ENCODE measurements at places on chromosomes 3 and 15.

- no peak for DNase-seq
These were observed 160.5 kb downstream of the THSD4 start for GRCh38 chr15:71275566-71276335.

DNA sequence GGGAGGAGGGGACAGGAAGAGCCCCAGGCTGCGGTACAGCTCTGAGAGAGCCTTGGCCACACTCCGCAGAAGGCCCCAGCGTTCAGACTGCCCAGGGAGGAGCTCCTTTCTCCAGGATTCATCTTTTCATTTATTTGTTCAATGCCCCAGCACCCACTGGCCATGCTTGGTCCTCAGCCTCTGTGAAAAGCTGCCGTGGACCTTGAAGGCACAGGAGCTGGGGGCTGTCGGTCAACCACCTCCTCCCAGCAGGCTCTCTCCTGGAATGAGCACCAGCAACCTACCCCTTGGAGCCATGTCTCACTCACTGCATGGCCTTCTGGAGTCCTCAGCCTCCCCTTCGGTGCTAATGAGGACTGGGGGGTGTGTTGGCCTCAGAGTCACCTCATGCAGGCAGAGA, 21.6 kb upstream of the PRR23E start:
- DNase-seq: no peak

- no peak for DNase-seq
These were observed 30.0 kb downstream of the CHD2 start for GRCh38 chr15:92930054-92930621.

- DNase-seq: no peak
These were observed 18.6 kb downstream of the UROC1 start for GRCh38 chr3:126498929-126499328.

GRCh38 chr3:36763850-36764703, at the start of gene DCLK3:
Gene DCLK3 (minus strand): TSS chr3:36764553. CDS start chr3:36764263, 290 bp downstream.
- no peak for DNase-seq

- no peak for DNase-seq
These were observed 34.9 kb upstream of the ST6GAL1 start for GRCh38 chr3:186895406-186895805.

DNA sequence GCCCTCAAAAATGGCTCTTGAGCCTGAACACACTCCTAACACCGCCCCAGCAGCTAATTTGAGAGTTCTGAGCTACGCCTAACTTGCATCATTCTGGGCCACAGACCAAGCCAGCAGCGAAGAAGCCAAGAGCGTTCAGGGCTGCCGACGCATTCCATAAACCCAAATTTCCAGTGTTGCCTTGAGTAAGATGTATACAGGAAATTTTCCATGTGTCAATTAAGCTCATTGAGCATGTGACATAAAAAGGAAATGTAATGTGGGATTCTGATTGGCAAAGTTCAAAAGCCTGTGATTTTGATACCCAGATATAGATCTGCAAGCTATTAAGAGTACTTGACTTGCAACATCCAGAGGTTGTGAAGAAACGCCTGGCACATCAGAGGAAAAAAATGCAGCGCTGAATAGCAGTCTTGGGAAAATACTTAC, 148.6 kb upstream of the NR2F2 start:
- DNase-seq: peak; percentile 76

- DNase-seq: no peak
These were observed 487.0 kb upstream of the PROK2 start for GRCh38 chr3:72271923-72272322.

GRCh38 chr3:99666201-99666600, 27.8 kb downstream of the COL8A1 start:
- peak; percentile 27 for DNase-seq

DNA sequence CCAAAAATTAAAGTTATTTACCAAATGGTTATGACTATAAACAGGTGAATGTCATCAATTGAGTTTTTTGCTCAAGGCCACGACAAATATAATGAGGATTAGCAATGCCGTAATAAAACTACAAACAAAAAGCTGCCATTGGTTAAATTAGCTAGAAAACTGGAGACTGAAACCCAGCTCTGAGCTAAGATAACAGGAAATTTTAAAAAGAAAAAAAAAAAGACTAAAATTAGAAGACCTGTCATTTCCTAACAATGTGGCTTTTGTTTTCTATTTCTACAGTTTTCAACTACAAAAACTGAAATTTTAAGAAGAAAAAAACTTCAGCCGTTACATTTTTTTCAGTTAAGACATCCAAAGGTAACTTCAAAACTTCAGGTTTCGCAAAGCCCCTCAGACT, 9.7 kb downstream of the SLC12A6 start:
- DNase-seq: no peak

GRCh38 chr15:29889542-29890329, 67.5 kb upstream of the TJP1 start:
- peak; percentile 37 for DNase-seq

DNA sequence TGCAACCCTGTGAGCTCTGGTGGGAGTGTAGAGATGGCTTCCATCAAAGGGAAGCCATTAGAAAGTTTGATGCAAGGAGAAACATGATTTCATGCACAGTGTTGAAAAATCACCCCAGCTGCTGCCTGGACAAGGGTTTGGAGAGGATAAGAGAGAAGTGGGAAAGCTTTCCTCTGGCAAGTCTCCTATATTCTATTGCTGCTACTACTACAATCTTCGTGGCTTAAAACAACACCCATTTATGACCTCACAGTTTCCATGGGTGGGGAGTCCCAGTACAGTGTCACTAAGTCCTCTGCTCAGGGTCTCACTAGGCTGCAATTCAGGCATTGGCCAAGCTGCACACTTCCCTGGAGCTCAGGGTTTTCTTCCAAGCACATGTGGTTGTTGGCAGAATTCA, 229.3 kb downstream of the TAFA4 start:
- DNase-seq: no peak

GRCh38 chr3:101898752-101899169, 49.4 kb downstream of the NFKBIZ start:
- no peak for DNase-seq

- DNase-seq: peak; percentile 24
These were observed 148.6 kb downstream of the MEIS2 start for GRCh38 chr15:36951731-36952247.

Measured in fibroblast of skin of back (primary cell).